ENCODE measurements at places on chromosomes 12 and 14.

DNA sequence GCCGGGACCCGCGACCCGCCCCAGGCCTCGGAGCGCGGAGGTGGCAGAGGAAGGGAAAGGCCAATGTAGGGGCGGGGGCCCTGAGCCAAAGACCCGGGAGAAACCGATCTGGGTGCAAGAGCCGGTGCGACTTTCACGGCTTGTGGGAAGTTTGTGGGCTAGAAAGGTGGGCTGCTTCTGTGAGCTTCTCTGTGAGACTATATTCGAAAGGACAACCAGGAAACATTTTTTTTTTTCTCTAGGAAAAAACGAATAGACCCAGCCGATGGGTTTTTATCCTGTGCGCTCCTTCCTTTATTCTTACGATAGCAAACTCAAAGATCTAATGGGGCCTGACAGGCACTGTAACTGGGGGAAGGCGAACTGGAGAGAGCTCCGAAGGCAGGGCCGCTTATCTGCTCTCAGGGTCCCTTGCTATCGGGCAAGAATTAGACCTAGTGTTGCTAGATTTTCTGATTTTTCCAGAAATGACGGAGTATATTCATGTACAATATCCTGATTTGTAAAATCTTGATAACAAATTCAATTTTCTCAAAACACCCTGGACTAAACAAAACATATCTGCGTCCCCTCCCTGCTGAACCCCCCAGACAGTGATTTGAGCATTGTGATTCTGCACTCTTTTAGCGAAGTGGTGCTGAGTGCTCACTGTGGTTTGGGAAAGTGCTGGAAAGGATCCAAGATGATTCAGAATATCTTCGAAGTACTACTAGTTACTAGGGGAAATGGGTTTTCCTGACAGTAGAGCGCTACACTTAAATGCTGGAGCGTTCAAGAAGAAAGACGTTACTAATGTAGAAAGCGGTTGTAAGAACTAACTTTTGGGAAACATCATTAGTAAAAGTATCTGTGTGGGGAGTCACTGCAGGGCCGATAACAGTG lies 563 bp upstream of the STXBP6 start:
- no peak for DNase-seq

- no peak for DNase-seq
These were observed 4.8 kb upstream of the DGLUCY start for GRCh38 chr14:91108941-91109611.

- no peak for DNase-seq
These were observed 52.0 kb downstream of the CRACR2A start for GRCh38 chr12:3700861-3701260.

GRCh38 chr12:6056406-6057240 lies 67.8 kb downstream of the VWF start:
- DNase-seq: no peak

- no peak for DNase-seq
These were observed 177.3 kb upstream of the BMP4 start for GRCh38 chr14:54133896-54134295.

DNA sequence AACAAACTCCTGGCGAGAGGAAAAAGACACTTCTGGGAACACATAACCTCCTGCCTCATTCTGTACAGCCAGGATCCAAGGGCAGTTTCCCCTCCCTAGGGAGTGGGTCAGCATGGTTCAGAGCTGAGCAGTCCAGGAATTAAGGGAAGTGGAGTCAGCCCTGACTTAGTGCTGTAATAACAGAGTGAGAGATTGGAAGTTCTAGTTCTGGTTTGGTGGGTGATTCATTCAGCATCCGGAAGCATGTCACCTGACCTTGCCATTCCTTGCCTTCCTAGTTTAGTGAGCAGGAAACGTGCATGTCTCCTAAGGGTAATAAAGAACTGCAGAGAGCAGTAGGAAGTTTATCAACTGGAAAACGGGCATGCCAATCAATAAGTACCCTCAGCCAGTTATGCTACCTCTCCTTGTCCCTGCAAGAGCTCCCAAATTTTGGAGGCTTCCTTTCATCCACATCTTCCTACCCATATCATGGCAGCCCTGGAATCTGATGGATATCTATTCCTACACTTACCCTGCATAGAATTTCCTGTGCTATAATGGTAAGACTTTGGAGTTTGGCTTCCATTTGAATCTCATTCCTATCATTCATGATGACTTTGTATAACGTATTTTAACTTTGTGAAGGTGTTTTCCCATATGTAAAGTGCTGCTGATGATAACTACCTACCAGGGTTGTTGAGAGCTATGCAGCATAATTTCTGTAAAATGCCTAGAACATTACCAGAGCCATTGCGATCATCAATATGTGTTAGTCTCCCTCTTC lies 28.5 kb upstream of the MAGOHB start:
- DNase-seq: no peak

- no peak for DNase-seq
These were observed 12.5 kb upstream of the INF2 start for GRCh38 chr14:104676694-104677511.

- no peak for DNase-seq
These were observed 88.0 kb upstream of the GSC start for GRCh38 chr14:94857950-94858349.

DNA sequence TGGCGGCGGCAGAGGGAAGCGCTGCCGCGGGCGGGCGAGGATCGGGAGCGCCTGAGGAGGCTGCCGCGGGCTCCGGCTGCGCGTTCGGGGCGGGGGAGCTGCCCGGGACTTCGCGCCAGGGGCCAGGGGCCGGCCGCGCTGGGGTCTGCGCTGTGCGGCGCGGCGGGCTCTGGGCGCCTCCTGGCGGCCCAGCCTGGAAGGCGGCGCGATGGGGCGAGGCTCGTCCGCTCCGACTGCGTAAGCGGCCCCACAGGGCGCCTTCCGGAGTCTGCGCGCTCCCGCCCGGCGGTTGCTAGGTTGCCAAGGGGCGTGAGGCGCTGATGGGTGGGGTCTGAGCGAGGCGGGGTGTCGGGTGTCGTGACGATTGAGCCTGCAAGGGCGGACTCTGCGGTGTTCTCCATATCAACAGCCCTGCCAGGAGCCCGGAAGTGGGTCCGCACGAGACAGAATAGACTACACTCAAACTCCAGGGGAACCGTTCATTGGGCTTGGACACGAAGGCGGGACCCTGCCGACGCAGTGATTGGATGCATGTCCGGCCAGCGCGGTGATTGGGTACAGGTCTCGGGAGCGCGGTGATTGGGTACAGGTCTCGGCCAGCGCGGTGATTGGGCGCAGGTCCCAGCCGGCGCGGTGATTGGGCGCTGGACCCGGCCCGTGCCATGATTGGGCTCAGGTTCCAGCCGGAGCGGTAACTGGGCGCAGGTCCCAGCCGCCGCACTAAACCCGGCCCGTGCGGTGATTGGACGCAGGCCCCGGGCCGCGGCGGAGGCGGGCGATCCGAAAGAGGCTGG lies at the start of gene TEDC1:
Gene TEDC1 (plus strand): TSS at position 675 of the 794 bp plus-strand sequence. CDS start 130 bp downstream, outside the sequence.
- peak; percentile 99 for DNase-seq

DNA sequence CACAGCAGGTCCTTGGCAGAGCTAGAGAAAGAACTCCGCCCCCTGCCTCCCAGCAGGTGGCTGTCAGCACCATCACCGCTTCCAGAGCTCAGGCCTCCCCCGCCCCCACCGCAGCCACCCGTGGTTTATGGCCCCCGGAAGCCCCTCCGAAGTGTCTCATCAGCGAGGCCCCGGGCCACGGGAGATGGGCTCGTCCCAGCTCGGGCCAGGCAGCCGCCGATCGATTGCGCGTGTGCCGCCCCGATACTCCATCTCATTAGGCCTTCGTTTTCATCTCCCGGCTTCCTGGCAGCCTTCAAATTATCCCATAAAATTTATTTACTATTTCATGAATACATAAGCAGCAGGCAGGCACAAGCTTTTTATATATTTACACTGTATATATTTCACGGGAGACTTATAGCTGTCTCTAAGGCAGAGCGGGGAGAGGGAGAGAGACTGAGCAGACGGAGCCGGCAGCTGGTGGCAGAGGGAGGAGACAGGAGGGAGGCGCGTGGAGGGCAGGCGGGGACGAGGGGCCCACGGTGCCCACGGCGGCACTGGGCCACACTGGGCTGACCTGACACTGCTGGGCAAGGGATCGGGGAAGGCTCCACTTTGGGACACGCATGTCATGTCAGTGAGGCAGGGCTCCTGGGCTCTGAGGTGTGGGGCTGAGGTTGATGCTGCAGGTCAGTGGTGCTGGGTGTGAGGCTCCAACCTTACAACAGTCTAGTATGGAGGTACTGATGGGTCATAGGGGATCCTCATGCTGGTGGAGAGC lies 241.2 kb downstream of the RBM19 start:
- no peak for DNase-seq

DNA sequence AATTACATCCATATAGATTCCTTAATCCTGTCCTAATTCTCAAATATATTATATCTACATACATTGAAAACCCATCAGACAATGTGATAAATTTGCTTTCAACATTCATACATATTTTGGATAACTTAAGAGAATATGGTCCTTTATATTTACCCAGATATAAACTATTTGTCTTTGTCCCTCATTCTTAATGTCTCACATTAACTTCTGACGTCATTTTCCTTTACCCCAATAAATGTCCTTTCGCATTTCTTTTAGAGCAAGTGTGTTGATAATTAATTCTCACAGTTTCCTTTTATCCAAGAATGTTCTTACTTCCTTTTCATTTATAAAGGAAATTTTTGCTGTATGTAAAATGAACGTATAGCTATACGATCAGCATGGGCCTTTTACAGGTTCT lies 12.6 kb upstream of the PTPRR start:
- DNase-seq: no peak

DNA sequence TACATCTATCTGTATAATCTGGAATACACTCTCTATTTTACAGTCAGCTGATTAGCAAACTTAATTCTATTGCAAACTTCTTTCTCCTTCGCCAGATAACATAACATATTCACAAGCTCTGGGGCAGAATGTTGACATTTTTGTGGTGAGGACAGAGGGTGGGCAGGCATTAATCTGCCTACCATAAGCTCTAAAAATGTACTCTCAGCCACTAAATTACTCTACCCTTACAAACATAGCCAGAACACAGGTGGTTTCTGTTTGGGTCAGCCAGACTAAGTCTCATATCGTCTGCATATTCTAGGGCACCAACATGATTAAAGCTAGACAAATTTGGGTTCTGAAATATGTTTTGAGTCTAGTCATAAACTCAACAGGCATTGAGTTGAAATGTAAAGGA lies 90.1 kb downstream of the SLC6A15 start:
- no peak for DNase-seq

GRCh38 chr14:33567731-33568130 lies 383.1 kb downstream of the EGLN3 start:
- no peak for DNase-seq

- no peak for DNase-seq
These were observed 255.6 kb downstream of the ERC1 start for GRCh38 chr12:1246637-1247036.
